ENCODE measurements at places on chromosomes 6 and 20. TPM values are rescaled to one million over a fixed set of nuclear protein-coding genes. Genes with fewer than 3 reads are reported as not detected.
A peak's percentile ranks its signal among the peaks of the same experiment; 100 is the strongest.

The KCNK15 gene
- total RNA-seq, result not detected

The JAG1 gene
- total RNA-seq, result 67.7 TPM

The PRDM13 gene
- total RNA-seq, result 0.14 TPM

The MAPK13 gene
- 2.0 TPM for total RNA-seq

The DNAH8 gene
- 0.39 TPM for total RNA-seq

The EDN1 gene
- total RNA-seq, result not detected

The C6orf120 gene
- total RNA-seq, result 28.2 TPM

The COL9A3 gene
- 4.6 TPM for total RNA-seq

The C6orf163 gene
- total RNA-seq, result 4.5 TPM

The CAGE1 gene
- 0.16 TPM for total RNA-seq

DNA sequence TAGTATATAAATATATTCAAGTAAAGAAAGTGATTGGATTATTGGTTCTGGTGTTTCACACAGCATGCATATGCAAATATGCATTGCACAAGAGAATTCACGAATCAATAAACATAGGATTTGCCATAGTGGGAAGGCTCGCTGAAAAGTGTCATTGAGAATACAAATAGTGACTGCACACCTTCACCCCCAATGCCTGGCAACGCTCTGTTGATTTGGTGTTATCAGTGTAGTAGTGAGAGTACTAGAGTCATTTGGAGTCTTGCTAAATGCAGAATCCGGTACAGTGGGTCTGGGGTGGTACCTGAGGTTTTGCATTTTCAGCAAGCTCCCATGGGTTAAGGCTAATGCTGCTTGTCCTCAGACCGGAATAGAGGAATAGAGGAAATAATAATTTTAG, 49.7 kb upstream of the NAA20 start:
- H3K27me3 ChIP-seq, result no peaks in the 10 kb centered on the region
- DNase-seq, result no peak
- H3K36me3 ChIP-seq, result peaks cover 5% of the 10 kb centered on the region
- H3K4me3 ChIP-seq, result no peak overlapping the region

DNA sequence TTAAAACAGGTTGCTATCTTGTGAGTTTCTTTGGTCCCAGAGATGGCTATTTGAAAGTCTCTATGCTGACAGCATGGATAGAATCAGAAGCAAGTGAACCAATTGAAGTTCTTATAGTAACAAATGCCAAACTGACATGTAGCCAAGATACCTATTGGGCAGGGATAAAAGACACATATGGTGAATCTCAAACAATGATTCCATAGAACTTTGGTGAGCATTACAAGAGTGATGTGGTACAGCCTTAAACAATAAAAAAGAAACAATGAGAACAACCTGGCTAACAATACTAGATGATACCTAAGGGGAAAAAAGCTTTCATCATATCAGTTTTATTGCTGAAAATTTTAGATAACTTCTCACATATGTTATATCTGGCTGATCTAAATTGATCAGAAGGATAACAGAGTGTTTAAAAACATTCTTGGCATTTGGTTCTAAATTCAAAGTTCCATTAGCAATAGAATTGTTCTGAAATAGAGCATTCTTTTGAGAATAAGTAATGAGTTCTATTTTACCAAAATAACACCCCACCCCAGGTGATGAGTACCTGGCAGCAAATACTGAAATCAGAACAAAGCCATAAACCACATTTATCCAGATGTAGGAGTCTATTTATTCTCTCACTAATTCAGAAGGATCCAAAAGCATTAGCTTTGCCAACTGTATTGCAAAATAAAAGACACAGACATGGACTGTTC, 5.8 kb upstream of the HMGCLL1 start:
- no peaks in the 10 kb centered on the region for H3K36me3 ChIP-seq
- no peak for DNase-seq
- H3K27me3 ChIP-seq, result no peaks in the 10 kb centered on the region

DNA sequence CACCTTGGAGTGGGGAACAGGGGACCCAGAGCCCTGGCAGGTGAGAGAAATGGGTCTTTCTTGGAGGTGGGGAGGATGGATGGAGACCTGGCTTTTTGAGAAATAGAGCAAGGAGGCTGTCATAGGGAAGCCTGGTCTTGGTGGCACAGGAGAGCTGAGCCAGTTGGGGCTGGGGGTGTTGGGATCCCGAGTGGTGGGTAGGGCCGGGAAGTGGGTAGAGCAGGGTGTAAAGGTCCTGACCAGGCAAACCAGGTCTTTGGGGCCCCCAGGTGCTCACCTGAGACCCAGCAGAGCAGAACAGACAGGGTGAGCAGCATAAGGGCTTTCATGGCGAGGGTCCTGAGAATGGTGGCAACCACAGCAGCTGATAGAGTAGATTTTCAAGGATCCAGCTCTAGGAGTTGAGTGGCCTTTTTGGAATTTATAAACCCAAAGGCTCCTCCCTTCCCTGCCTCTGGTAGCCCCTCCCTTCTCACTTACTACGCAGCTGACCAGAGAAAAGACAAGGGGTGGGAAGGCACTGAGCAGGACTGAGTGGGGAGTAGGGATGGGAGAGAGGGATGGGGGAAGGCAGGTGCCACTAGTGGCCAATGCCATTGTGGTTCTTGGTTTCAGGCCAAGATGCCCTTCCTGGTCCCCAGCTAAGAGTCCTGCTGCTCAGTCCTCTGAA, at the start of gene LY6G6C:
LY6G6C (minus strand) TSS at position 396 of the 670 bp plus-strand sequence; CDS start at position 329, 67 bp downstream.
- peak within 1 kb of the TSS; percentile 59 for H3K4me3 ChIP-seq
- DNase-seq, result no peak
- peaks cover 4% of the 10 kb centered on the region for H3K4me1 ChIP-seq
- peaks cover 18% of the 10 kb centered on the region for H3K36me3 ChIP-seq
- no peak within 1 kb of the TSS for H3K27ac ChIP-seq

- H3K36me3 ChIP-seq, result peaks cover 29% of the 10 kb centered on the region
- H3K27me3 ChIP-seq, result no peaks in the 10 kb centered on the region
- peak; percentile 65 for DNase-seq
- H3K4me3 ChIP-seq, result no peak overlapping the region
- peaks cover 11% of the 10 kb centered on the region for H3K4me1 ChIP-seq
- no peak overlapping the region for H3K27ac ChIP-seq
Observed at GRCh38 chr20:52083627-52084232, 107.8 kb downstream of the ZFP64 start.

GRCh38 chr6:8983202-8983688, 547.9 kb upstream of the SLC35B3 start:
- DNase-seq, result peak; percentile 74
- no peak overlapping the region for H3K4me3 ChIP-seq
- peaks cover 65% of the 10 kb centered on the region for H3K27me3 ChIP-seq
- no peak overlapping the region for H3K27ac ChIP-seq

GRCh38 chr6:135360222-135360621, 137.3 kb downstream of the AHI1 start:
- DNase-seq, result no peak
- H3K36me3 ChIP-seq, result peaks cover 17% of the 10 kb centered on the region
- no peaks in the 10 kb centered on the region for H3K27me3 ChIP-seq
- no peak overlapping the region for H3K4me3 ChIP-seq
- H3K4me1 ChIP-seq, result no peaks in the 10 kb centered on the region

DNA sequence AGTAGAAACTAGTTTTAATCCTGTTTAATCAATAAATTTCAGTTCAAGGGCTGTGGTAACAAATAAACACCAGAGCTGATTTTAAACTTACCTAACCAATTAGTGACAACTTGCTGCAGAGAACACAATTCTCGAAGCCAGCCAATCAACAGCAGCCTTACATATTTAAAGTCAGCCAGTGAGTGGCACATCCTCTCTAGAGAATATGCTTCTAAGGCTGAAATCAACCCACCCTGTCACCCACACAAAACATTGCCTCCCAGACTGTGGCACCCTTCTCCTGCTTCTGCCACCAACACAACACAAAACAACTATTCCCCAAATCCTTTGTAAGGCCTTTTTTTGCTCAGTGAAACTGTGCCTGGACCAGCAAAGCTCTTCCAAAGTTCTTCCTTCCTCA, 306.0 kb downstream of the EYA4 start:
- no peak overlapping the region for H3K27ac ChIP-seq
- H3K4me3 ChIP-seq, result no peak overlapping the region
- H3K27me3 ChIP-seq, result peaks cover 76% of the 10 kb centered on the region
- no peaks in the 10 kb centered on the region for H3K36me3 ChIP-seq

GRCh38 chr6:152816055-152816454, 65.5 kb downstream of the VIP start:
- no peak for DNase-seq
- H3K4me3 ChIP-seq, result no peak overlapping the region
- no peak overlapping the region for H3K27ac ChIP-seq
- H3K36me3 ChIP-seq, result no peaks in the 10 kb centered on the region

DNA sequence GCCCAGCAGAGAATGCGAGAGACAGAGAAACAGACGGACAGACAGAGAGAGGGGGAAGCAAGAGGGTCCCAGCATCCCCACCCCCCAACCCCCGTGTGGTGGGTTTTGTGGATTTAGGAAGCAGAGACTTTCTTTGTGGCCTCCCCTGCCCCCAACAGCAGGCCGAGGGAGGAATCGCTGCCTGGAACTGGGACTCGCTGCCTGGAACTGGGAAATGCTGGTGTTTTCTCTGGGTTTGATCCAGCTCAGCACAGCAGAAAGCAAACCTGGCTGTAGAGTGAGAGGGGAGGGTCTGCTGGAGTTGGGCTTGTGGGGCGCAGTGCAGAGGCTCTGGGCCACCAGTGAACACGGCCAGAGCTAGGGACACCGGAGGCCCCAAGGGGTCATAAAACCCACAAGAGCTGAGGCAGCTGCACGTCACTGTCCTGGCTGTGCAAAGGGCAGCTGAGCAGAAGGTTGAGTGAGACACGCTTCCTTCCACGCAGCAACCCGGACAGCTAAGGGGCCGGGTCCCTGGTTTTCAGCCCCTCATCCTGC, 181.8 kb downstream of the TAF4 start:
- no peaks in the 10 kb centered on the region for H3K36me3 ChIP-seq
- H3K4me3 ChIP-seq, result no peak overlapping the region
- no peak for DNase-seq
- H3K4me1 ChIP-seq, result peaks cover 5% of the 10 kb centered on the region

- H3K27me3 ChIP-seq, result no peaks in the 10 kb centered on the region
- H3K27ac ChIP-seq, result no peak overlapping the region
- no peaks in the 10 kb centered on the region for H3K36me3 ChIP-seq
- H3K4me3 ChIP-seq, result no peak overlapping the region
Observed at GRCh38 chr6:165652766-165653165, 10.3 kb downstream of the PDE10A start.

DNA sequence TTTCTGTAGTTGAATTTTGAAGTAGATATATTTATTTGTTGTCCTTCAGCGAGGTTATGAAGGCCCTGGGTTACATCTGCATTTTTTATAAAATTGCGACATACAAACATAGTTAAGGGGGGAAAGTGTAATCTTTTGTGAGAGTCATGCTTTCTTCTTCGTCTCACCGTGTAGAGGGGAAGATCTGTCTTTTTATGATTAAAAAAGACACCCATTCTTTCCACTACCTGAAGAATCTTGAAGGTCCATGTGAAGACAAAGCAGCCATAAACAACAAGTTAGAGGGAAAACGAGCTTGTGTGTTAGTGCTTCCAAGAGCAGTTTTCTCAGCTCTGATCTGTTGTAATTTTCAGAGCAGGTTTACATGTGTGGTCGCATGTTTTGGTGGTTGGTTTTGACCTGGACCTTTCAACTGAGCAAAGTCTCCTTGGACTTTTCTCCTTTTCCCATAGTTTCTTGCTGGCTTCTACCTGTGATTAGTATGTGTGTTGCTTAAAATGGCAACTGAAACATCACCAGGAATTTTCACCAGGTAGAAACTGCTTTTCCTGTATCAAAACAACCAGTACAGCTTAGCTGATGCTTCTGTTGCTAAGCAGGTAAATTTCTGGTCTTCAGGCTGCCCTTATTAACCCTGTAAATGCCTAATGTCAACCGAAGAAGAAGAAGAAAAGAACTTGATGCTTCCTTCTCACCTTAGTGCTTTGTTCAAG, 37.3 kb downstream of the RREB1 start:
- H3K4me3 ChIP-seq, result peak overlapping the region; percentile 70
- H3K27me3 ChIP-seq, result no peaks in the 10 kb centered on the region
- H3K36me3 ChIP-seq, result no peaks in the 10 kb centered on the region
- H3K27ac ChIP-seq, result peak overlapping the region; percentile 93
- H3K4me1 ChIP-seq, result peaks cover 67% of the 10 kb centered on the region

GRCh38 chr6:1285956-1286355, 25.9 kb upstream of the FOXQ1 start:
- H3K27me3 ChIP-seq, result peaks cover 62% of the 10 kb centered on the region
- no peaks in the 10 kb centered on the region for H3K4me1 ChIP-seq
- no peaks in the 10 kb centered on the region for H3K36me3 ChIP-seq
- H3K4me3 ChIP-seq, result no peak overlapping the region
- DNase-seq, result no peak

- no peaks in the 10 kb centered on the region for H3K36me3 ChIP-seq
- no peak overlapping the region for H3K4me3 ChIP-seq
- no peak for DNase-seq
- no peak overlapping the region for H3K27ac ChIP-seq
Observed at GRCh38 chr6:71205336-71205956, 83.2 kb upstream of the OGFRL1 start.

DNA sequence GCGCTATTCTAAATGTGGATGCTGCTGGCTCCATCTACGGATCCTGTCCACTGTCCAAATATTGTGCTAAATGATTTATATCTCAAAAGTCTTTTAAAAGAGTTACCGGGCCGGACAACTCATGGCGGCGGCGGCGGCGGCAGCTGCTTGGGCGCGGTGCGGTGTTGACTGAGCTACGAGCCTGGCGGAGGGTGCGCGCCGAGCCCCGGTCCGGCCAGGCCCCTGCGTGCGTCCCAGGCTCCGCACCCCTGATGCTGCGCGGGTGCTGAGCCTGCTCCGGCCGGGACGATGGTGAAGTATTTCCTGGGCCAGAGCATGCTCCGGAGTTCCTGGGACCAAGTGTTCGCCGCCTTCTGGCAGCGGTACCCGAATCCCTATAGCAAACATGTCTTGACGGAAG, 303.4 kb downstream of the CENPW start:
- no peaks in the 10 kb centered on the region for H3K36me3 ChIP-seq
- no peak overlapping the region for H3K27ac ChIP-seq
- H3K27me3 ChIP-seq, result no peaks in the 10 kb centered on the region
- H3K4me1 ChIP-seq, result no peaks in the 10 kb centered on the region
- no peak for DNase-seq

DNA sequence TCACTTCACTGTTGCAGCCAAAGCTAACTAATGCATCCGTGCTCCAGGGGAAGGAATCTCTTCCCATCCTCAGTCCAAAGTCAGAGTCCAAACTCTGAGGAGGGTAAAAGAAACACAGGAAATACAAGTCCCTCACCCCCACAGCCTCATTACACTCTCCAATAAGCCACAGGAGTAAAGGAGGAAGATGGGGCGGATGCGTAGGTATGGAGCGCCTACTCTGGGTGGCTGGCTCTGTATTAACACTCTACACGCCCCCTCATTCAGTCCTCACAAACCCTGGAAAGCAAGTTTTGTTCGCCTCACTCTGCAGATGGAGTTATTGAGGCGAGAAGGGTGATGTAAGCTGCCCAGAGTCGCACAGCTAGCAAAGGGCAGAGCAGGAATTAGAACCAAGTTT, 242.9 kb downstream of the NRN1 start:
- H3K4me3 ChIP-seq, result no peak overlapping the region
- DNase-seq, result no peak
- H3K4me1 ChIP-seq, result peaks cover 15% of the 10 kb centered on the region
- H3K27ac ChIP-seq, result no peak overlapping the region
- peaks cover 9% of the 10 kb centered on the region for H3K36me3 ChIP-seq

- DNase-seq, result no peak
- no peaks in the 10 kb centered on the region for H3K36me3 ChIP-seq
- H3K27me3 ChIP-seq, result no peaks in the 10 kb centered on the region
- H3K4me1 ChIP-seq, result no peaks in the 10 kb centered on the region
- H3K4me3 ChIP-seq, result no peak overlapping the region
Observed at GRCh38 chr20:58472273-58473018, 42.8 kb downstream of the APCDD1L start.

Data from neural crest cell (in vitro differentiated cells).